NCI-H146 (cell line): ENCODE measurements at places on chromosomes 13 and 19.
A peak's percentile ranks its signal among the peaks of the same experiment; 100 is the strongest.

GRCh38 chr13:113976711-113977684, 3.1 kb upstream of the C13orf46 start:
- DNase-seq, result no peak

- DNase-seq, result peak; percentile 5
Measured at GRCh38 chr13:40181203-40181845, 485.1 kb downstream of the FOXO1 start.

DNA sequence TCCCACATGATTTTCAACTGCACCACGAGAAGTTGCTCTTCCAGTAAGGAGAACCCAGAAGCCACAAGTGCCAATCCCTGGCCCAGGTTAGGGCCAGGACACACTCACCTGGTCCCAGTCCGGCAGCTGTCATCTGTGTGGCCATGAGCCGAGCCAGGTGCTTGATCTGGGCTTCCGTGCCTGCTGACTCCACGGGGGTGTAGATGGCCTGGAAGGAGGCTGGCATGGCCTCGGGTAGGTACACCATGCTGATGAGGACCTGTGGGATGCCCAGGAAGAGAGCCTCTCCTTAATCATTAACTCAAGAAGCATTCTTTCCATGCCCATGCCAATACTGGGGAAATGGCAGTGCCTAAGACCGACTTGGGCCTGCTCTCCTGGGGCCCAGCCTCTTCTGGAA, 19.9 kb upstream of the RSPH6A start:
- DNase-seq, result no peak

DNA sequence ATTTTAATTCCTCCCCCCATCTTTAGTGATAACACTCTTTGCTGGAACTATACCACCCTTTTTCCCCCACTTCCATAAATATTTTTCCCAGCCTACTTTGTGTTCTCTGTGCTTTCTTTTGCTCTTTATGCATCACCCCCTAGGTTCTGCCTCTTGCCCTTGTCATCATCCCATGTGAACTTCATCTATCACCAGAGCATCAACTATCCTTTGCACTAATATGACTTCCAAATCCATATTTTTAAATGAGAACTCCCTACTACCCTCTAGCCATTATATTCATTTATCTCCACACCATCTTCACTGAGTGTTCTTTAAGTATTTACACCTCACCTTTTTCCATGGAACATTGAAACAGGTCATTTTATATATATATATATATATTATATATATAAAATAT, 452.7 kb downstream of the FOXO1 start:
- DNase-seq, result no peak

DNA sequence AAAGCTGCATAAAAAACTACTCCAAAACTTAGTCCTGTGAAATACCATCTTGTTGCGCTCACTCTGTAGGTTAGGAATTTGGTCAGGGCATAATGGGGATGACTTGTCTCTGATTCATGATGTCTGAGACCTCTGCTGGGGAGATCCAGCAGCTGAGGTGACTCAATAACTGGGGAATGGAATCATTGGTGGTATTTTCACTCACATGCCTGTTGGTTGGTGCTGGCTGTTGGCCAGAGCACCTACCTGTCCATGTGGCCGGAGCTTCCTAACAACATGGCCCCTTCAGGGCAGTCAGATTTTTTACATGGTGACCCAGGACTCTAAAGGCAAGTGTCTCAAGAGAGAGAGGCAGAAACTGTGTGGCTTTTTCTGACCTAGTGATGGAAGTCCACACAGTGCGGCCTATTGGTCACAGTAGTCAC, 7.4 kb upstream of the ESD start:
- no peak for DNase-seq

GRCh38 chr19:3544742-3545668, 6.0 kb downstream of the TEKTIP1 start:
- DNase-seq, result peak; percentile 19

DNA sequence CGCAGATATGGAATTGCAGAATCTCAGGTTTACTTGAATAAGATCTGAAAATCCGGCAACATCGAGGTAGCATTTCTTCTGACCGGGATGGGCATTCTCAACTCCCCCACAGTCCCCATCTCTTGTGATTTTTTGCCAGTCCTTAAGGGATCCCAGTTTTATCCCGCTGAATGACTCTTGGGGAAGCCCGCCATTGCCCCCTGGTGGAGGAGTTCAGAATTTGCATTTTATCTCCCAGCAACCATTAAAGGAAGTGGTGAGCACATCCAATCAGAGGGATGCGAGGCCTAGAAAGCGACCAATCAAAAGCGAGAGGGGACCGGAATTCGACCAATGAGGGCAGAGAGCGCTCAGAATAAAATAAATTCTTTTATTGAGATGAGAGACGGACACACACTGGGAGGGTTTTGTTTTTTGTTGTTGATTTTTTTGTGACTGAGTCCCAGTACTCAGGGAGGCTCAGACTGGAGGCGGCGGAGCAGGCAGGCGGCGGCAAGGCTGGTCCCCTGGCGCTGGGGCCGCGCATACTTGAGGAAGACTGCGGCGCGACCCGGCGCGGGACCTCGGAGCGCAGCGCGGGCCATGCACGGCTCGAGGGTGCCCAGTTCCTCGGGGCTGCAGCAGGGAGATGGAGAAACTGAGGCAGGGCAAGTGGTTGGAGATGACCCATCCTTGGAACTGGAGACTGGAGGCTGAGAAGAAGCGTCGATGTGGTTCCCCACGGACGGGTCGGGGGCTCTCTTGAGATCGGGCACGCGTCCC, 3.9 kb upstream of the TTC9B start:
- DNase-seq, result peak; percentile 83

GRCh38 chr19:42409477-42409876, 17.7 kb downstream of the LIPE start:
- DNase-seq, result no peak

GRCh38 chr19:32172566-32173160, 172.7 kb upstream of the ZNF507 start:
- no peak for DNase-seq

DNA sequence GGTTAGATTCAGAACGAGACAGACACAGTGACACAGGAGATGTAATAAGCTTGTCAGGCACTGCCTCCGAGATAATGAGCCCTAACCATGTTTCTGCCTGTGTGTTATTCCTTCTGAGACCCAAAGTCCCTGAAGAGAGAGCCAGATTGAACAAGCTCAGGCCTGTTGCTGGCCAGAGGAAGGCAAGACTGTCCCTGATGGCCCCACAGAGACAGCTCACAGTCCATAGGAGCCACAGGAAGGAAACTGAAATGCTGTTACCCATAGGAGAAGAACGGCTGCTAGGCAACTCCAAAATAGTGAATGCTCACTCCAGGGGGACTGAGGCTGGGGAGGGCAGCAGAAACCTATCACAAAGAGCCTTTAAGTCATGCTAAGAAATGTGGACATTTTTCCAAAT, 31.8 kb upstream of the RFXAP start:
- DNase-seq, result no peak

GRCh38 chr13:46345398-46345797, 41.7 kb downstream of the RUBCNL start:
- no peak for DNase-seq

DNA sequence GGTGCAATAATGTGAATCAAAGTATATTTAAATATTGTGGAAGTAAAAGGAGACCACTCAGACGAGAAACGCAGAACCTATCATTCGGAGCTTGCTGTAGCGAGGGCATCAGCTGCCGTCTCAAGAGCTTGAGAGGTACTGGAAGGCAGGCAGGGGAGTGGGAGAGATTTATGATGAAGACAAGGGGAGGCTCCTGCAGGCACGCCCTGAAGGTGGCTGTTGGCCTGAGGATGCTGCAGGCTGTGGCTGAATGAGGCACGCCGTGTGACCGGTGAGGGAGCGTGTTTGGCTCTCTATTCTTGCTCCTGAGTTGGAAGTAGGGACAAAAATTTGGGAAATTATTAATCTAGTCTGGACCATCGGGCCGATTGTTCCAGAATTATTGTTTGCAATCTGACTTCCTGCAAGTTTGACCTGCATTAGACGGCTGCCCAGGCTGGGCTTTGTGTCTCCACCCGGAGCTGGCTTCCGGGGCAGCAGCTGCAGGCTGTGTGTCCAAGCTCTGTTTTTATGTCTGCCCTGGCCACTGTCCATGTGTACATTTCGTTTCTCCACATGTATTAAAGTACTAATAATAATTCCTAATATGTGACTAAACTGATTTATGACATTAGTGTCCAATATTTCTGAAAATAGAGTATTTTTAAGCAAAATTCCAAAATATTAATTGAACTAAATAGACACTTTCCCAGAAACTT, 91.1 kb upstream of the ANKRD10 start:
- DNase-seq, result peak; percentile 12

- peak; percentile 32 for DNase-seq
Measured at GRCh38 chr13:21675095-21675991, 4.5 kb downstream of the FGF9 start.

GRCh38 chr19:12867120-12868099, 13.8 kb downstream of the DNASE2 start:
- no peak for DNase-seq

DNA sequence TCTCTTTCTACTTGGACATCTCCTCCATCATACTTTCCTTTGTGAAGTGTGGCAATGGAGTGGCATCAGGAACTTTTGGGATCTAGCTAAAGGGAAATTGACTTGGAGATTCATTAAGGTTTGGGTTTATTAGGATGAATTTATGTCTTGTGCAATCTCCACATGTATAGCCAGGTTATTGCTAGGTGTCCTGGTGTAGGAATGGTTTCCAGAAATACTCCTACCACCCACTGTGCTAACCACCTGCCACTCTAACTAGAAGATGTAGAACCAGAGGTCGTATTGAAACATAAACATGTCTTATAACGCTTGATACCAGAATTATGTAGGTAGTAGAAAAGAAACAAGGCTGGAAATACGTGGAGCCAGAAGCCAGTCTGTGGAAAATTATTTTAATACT, 38.1 kb upstream of the MED4 start:
- DNase-seq, result peak; percentile 8

DNA sequence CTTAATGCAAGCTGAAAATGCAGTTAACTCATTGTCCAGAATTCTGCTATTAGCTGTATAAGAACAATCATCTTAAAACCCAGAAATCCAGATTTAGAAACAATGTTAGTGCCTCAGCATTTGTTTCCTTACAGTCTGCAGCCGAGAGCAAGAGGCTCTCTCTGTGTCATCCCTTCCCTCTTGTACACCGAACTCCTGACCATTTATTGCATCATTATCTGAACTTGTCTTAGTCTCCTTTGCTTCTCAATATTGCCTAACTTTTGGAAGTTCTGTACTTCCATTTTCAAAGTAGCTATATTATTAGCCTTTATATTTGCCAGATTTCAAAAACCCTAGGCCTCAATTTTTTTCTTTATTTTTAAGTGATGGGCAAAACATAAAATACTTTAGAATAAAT, 27.1 kb downstream of the RNASEH2B start:
- DNase-seq, result no peak

DNA sequence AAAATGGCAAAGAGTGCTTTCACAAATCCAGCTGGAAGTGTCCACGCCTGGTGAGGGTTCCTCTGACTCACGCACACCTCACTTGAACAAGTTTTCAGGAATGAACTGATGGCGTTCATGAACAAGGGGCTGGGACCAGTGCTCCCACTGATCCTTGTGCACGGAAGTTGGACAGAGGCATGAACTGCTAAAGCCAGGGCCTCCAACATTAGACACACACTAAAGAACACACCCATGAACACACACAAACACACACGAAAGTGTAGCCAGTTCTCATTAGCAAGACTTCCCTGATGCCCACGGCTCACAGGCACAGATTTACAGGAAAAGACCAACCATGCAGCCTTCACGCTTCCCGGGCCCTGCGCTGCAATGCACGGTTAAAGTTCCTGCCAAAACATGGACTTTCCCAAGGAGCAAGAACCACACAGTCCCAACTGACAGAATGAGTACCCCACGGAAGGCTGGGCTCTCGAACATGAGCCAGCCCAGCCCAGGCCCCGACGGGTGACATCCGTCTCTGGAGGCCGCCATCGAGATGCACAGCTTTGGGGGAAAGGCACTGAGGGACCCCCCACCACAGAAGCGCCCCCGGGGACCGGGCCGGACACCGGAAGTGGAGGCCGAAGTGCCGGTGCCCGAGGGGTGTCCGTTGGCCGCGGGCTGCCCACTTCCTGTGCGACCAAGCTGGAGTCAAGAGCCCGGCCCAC, 808 bp downstream of the DNMT1 start:
- peak; percentile 26 for DNase-seq
